ENCODE measurements at places on chromosomes 11 and 22. TPM values are rescaled to one million over a fixed set of nuclear protein-coding genes. Genes with fewer than 3 reads are reported as not detected.

DNA sequence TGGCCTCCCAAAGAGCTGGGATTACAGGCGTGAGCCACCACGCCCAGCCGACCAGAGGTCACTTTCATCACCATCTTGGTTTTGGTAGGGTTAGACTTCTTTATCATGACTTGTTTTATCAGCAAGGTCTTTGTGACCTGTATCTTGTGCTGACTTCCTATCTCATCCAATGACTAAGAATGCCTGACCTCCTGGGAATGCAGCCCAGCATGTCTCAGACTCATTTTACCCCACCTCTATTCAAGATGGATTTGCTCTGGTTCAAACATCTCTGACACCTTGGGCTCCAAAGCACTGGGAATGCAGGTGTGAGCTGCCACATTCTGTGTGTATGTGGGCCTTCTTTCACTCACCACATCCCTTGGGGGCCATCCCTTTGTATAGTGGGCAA lies 5.1 kb upstream of the TALDO1 start:
- H3K36me3 ChIP-seq, result no peaks in the 10 kb centered on the region
- no peaks in the 10 kb centered on the region for H3K27me3 ChIP-seq
- H3K4me3 ChIP-seq, result no peak overlapping the region
- no peak overlapping the region for H3K27ac ChIP-seq
- DNase-seq, result no peak

Gene OR52H1
- total RNA-seq, result not detected

- H3K4me3 ChIP-seq, result no peak overlapping the region
- no peak for DNase-seq
- no peaks in the 10 kb centered on the region for H3K36me3 ChIP-seq
- H3K27ac ChIP-seq, result no peak overlapping the region
- no peaks in the 10 kb centered on the region for H3K27me3 ChIP-seq
Measured at GRCh38 chr11:70656252-70656651, 257.9 kb downstream of the CTTN start.

- no peaks in the 10 kb centered on the region for H3K27me3 ChIP-seq
- H3K4me1 ChIP-seq, result peaks cover 31% of the 10 kb centered on the region
- H3K4me3 ChIP-seq, result no peak overlapping the region
- no peak overlapping the region for H3K27ac ChIP-seq
Measured at GRCh38 chr11:126082251-126083109, 19.8 kb upstream of the CDON start.

DNA sequence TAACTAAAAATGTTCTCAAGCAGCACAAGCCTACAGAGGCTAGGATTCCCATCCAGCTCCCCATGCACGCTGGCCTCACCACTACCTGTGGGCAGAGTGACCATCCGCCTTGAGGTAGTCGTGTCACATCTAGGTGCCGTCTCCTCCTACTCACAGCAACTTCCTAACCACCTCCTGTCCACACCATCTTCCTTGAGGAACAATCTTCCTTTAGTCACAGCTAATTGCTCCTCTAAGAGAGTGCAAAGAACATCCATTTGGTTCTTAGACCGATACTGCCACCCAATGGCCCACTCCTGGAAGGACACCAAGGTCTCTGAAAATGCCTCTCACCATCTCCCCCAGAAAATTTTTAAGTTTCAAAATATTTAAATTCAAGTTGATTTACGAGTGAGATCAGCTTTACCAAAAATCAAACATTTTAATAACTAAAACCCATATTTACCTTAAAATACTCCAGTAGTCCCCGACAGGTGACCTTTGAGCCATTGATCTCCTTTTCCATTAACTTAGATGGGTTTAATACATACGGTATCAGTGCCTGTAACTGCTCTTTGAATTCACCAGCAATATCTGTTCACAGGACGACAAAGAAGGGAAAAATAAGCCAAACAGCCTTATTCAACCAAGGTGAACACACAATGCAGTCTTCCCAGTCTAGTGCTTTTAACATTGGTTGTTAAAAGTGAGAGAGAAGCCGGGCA lies 21.7 kb upstream of the PLAAT3 start:
- peak; percentile 85 for DNase-seq
- H3K36me3 ChIP-seq, result peaks cover 21% of the 10 kb centered on the region
- H3K4me1 ChIP-seq, result peaks cover 9% of the 10 kb centered on the region
- no peaks in the 10 kb centered on the region for H3K27me3 ChIP-seq
- H3K4me3 ChIP-seq, result no peak overlapping the region

- no peak overlapping the region for H3K27ac ChIP-seq
- no peak for DNase-seq
- H3K27me3 ChIP-seq, result no peaks in the 10 kb centered on the region
- H3K4me1 ChIP-seq, result no peaks in the 10 kb centered on the region
- H3K4me3 ChIP-seq, result no peak overlapping the region
- H3K36me3 ChIP-seq, result no peaks in the 10 kb centered on the region
Measured at GRCh38 chr11:2077061-2077802, 62.0 kb downstream of the IGF2 start.

DNA sequence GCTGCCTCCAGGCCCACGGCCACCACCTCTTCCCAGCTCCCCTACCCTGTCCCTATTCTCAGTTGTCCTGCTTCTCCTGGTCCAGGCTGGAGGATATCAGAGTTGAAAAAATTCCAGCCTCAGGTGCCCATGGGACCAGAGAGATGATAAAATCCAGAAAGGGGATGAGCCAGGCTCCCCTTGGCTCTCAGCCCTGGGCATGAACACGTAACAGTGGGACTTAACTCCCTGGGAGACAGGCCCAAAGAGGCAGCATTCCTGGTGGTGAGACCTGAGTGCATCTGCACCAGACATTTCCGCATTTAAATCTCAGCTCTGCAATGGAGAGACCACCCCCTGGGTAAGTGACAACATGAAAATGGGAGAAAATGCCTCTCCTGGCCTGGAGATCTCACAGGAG lies 10.4 kb upstream of the SLC39A13 start:
- H3K27me3 ChIP-seq, result no peaks in the 10 kb centered on the region
- no peaks in the 10 kb centered on the region for H3K36me3 ChIP-seq
- H3K4me1 ChIP-seq, result peaks cover 72% of the 10 kb centered on the region
- no peak for DNase-seq
- H3K27ac ChIP-seq, result peak overlapping the region; percentile 100
- no peak overlapping the region for H3K4me3 ChIP-seq

DNA sequence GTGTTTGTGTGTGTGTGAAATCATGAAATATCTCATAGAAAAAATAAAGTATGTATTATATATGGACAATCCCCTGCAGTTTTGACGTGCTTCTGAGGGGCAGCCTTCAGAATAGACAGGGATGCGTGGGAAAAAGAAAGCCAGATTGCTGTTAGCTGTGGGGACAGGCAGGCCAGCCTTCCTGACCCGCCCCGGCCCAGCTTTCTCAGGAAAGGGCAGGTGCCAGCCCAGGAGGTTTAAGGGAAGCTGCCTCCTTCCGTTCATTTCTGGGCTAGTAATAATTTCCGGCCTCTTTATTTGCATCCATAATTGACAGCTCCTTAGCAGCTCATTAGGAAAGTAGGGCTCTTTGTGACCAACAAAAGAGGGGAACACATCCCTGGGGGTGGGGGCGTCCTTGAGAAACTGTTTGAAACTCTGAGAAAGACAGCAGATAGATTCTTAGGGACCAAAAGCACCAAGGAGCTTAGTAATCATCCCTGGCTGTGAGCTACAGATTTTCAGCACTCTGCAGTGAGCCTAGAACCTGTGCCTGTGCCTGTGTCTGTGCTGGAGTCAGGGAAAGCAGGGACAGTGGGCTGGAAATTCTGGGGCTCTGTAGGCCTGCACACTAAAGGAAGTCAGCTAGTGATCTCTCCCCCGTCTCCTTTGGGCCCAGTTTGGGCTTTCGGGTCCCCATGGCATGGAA lies 632.9 kb upstream of the CADM1 start:
- no peak overlapping the region for H3K27ac ChIP-seq
- H3K4me3 ChIP-seq, result no peak overlapping the region
- no peaks in the 10 kb centered on the region for H3K36me3 ChIP-seq
- no peak for DNase-seq
- no peaks in the 10 kb centered on the region for H3K4me1 ChIP-seq

DNA sequence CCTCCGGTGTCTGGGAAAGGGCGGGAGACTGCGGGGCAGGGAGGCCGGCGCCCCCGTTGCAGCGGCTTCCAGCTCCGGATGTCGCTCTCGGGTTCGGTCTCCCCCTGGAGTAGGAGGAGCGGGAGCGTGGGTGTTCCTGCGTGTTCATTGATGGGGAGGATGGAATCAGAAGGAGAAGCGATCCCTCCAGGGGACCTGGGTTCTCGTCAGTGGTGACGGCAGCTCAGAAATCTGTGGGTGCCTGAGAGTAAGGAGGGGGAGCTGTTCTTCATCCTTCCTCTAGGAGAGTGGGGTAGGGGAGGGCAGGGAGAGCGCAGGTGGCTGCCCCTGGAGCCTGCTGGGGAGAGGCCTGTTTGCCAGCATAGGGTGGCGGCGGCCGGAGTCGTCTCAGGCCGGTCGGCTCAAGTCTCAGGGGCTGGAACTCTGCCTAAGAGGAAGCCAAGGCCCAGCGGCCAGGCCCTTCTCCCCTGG lies 1.1 kb downstream of the UBASH3B start:
- no peak overlapping the region for H3K27ac ChIP-seq
- no peaks in the 10 kb centered on the region for H3K27me3 ChIP-seq
- H3K4me3 ChIP-seq, result peak overlapping the region; percentile 74
- H3K36me3 ChIP-seq, result no peaks in the 10 kb centered on the region
- H3K4me1 ChIP-seq, result peaks cover 10% of the 10 kb centered on the region

- H3K36me3 ChIP-seq, result no peaks in the 10 kb centered on the region
- no peak overlapping the region for H3K27ac ChIP-seq
- DNase-seq, result no peak
Measured at GRCh38 chr11:78266451-78266850, 77.7 kb downstream of the USP35 start.

Gene SPA17
- total RNA-seq, result 10.4 TPM

GRCh38 chr11:33448461-33449130 lies 191.4 kb downstream of the HIPK3 start:
- 0 out of 2 replicates have a peak, but pooled peaks cover 3% of the 10 kb centered on the region for H3K27me3 ChIP-seq
- H3K27ac ChIP-seq, result no peak overlapping the region
- no peak for DNase-seq
- H3K4me1 ChIP-seq, result peaks cover 4% of the 10 kb centered on the region

DNA sequence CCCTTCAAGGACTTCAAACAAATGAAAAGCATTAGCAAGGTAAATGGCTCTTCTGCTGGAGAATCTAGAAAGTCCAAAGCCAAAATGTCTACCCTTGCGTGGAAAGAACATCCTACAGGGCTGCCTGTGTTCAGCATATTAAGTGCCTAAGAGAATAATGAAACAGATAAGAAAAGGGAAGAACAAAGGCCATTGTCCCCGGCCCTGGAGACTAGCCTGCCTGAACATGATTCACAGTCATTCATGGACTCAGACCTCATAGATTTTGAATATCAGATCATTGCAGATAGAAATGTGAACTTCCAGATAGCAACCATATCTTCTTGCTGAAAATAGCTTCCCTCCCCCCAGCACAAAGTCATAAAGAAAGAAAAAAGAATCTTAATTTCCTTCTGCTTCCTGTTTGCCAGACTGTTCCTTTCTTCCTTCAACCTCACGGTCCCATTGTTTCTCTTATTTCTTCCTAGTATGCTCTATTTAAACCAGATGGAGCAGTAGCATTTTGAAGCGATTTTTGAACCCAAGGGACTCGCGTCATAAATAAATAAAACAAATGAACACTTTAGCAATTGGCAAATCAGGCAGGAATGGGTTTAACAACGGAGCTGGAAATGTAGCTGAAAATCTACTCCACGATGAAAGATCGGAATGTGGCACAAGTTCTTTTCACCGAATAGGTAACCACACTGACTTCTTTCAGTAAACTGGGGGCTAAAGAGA lies 408.2 kb upstream of the CCDC90B start:
- H3K27me3 ChIP-seq, result no peaks in the 10 kb centered on the region
- H3K4me3 ChIP-seq, result no peak overlapping the region
- DNase-seq, result no peak
- H3K36me3 ChIP-seq, result no peaks in the 10 kb centered on the region

GRCh38 chr22:43304831-43305590 lies 38.2 kb downstream of the SCUBE1 start:
- H3K4me1 ChIP-seq, result no peaks in the 10 kb centered on the region
- H3K27ac ChIP-seq, result no peak overlapping the region
- no peaks in the 10 kb centered on the region for H3K36me3 ChIP-seq
- no peak overlapping the region for H3K4me3 ChIP-seq
- no peak for DNase-seq
- H3K27me3 ChIP-seq, result peaks cover 3% of the 10 kb centered on the region

- no peaks in the 10 kb centered on the region for H3K36me3 ChIP-seq
- no peaks in the 10 kb centered on the region for H3K27me3 ChIP-seq
- DNase-seq, result peak; percentile 87
- no peaks in the 10 kb centered on the region for H3K4me1 ChIP-seq
- H3K4me3 ChIP-seq, result no peak overlapping the region
Measured at GRCh38 chr11:61254403-61255025, 13.5 kb downstream of the PGA5 start.

GRCh38 chr22:28243539-28243938 lies 324.5 kb upstream of the PITPNB start:
- H3K36me3 ChIP-seq, result no peaks in the 10 kb centered on the region
- no peaks in the 10 kb centered on the region for H3K27me3 ChIP-seq
- no peak for DNase-seq
- no peaks in the 10 kb centered on the region for H3K4me1 ChIP-seq
- no peak overlapping the region for H3K27ac ChIP-seq

Gene FAT3
- total RNA-seq, result not detected

- H3K4me1 ChIP-seq, result peaks cover 6% of the 10 kb centered on the region
- no peaks in the 10 kb centered on the region for H3K27me3 ChIP-seq
- no peak overlapping the region for H3K27ac ChIP-seq
- H3K4me3 ChIP-seq, result no peak overlapping the region
- no peak for DNase-seq
Measured at GRCh38 chr11:59187587-59187986, 15.7 kb downstream of the DTX4 start.

Gene POGLUT3
- total RNA-seq, result 33.4 TPM

Gene HOATZ
- not detected for total RNA-seq

Gene TRIM51
- not detected for total RNA-seq

- no peaks in the 10 kb centered on the region for H3K4me1 ChIP-seq
- no peak overlapping the region for H3K27ac ChIP-seq
- H3K27me3 ChIP-seq, result no peaks in the 10 kb centered on the region
- no peaks in the 10 kb centered on the region for H3K36me3 ChIP-seq
Measured at GRCh38 chr11:62458212-62459002, 39.6 kb downstream of the SCGB1A1 start.
